Occipital lobe (tissue), 3 donors: ENCODE measurements at places on chromosomes 11 and 22.

DNA sequence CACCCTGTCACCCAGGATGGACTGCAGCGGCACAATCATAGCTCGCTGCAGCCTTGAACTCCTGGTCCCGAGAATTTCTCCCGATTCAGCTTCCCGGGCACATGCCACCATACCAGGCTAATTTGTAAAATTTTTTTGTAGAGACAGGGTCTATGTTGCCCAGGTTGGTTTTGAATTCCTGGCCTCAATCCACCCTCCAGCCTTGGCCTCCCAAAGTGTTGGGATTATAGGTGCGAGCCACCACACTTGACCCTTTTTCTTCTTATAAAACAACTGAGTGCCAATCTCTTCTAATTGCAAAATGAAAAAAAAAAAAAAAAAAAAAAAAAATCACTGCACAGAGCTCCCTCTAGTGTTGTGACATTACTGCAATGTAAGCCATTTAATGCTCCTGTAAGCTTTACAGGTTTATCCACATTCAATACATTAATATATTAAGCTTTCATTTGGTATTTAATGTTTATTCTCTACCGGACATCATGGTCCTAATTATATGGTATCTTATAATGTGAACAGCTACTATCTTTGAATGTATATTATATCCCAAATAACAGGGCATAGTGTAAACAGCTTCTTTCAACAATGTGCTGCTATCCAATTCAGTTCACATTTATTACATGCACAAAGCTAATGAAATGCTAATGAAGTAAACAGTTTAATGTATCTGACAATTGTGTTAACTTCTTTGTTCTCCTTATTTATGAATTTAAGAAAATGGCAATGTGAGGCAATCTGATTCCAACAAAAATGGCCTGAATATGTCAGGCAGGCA lies 44.6 kb downstream of the COPB1 start:
- no peak for DNase-seq

DNA sequence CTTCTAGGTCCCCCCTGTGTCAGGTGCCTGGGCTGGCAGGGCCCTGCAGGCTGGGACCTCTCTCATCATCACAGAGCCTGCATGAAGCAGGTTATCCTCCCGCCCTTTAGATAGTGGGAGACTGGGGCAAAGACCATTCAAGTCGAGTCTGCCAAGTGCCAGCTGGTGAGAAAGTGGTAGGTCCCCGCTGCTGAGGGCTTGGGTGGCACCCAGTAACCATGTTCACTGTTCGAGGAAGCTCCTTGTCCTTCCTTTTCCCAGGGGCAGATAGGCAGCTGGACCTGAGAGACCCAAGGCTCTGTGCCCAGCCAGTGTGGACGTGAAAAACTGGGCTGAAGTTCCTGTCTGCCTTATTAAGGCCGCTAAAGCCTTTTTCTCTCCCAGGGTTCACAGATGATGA lies 1319.8 kb downstream of the TBC1D22A start:
- DNase-seq = no peak

GRCh38 chr22:17035246-17035645 lies 27.2 kb upstream of the GAB4 start:
- DNase-seq = no peak

DNA sequence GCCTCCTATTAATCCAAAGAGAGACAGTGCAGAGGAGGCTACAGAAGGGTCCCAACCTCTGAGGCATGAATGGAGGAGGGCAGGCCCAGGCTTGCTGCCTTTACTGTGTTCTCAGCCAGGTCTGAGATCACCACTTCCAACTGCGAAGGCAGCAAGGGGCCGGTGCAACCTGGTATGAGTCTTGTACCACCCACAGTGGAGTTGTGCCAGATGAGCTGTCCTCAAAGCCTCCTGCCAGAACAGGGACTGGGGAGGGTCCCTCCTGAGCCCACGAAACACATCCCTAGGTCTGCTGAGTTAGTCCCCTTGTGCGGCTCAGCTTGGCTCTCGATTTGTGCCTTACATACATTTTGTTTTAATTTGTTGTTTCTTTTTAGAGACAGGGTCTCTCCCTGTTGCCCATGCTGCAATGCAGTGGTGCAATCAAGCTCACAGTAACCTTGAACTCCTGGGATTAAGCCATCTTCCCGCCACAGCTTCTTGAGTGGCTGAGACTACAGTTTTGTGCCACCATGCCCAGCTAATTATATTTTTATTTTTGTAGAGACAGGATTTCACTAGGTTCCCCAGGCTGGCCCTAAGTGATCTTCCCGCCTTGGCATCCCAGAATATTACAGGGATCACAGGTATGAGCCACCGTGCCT lies 9.3 kb downstream of the MIF start:
- no peak for DNase-seq
